ENCODE measurements at places on chromosomes 7 and 10. TPM values are rescaled to one million over a fixed set of nuclear protein-coding genes. Genes with fewer than 3 reads are reported as not detected.

The LMOD2 gene
- total RNA-seq, result not detected

The DNAJB6 gene
- 108 TPM for total RNA-seq

The CEP55 gene
- 64.5 TPM for total RNA-seq

The GRM3 gene
- total RNA-seq, result not detected

GRCh38 chr7:76372984-76373833 lies 14.4 kb upstream of the YWHAG start:
- H3K4me3 ChIP-seq, result no peak overlapping the region
- H3K4me1 ChIP-seq, result peaks cover 12% of the 10 kb centered on the region
- peak overlapping the region; percentile 65 for H3K27ac ChIP-seq
- DNase-seq, result no peak

GRCh38 chr10:131513901-131514300 lies 202.4 kb upstream of the TCERG1L start:
- no peak overlapping the region for H3K4me3 ChIP-seq
- H3K27me3 ChIP-seq, result no peaks in the 10 kb centered on the region
- no peaks in the 10 kb centered on the region for H3K36me3 ChIP-seq
- H3K27ac ChIP-seq, result no peak overlapping the region
- no peak for DNase-seq
- no peaks in the 10 kb centered on the region for H3K4me1 ChIP-seq

GRCh38 chr7:39761449-39761848 lies 138.1 kb downstream of the RALA start:
- no peak for DNase-seq
- H3K27ac ChIP-seq, result no peak overlapping the region
- H3K4me3 ChIP-seq, result no peak overlapping the region
- H3K4me1 ChIP-seq, result no peaks in the 10 kb centered on the region

- H3K4me1 ChIP-seq, result no peaks in the 10 kb centered on the region
- no peaks in the 10 kb centered on the region for H3K27me3 ChIP-seq
- no peak overlapping the region for H3K27ac ChIP-seq
- 0 out of 2 replicates have a peak, but pooled peaks cover 1% of the 10 kb centered on the region for H3K36me3 ChIP-seq
- no peak overlapping the region for H3K4me3 ChIP-seq
Observed at GRCh38 chr10:70296406-70296899, 12.6 kb upstream of the NPFFR1 start.

DNA sequence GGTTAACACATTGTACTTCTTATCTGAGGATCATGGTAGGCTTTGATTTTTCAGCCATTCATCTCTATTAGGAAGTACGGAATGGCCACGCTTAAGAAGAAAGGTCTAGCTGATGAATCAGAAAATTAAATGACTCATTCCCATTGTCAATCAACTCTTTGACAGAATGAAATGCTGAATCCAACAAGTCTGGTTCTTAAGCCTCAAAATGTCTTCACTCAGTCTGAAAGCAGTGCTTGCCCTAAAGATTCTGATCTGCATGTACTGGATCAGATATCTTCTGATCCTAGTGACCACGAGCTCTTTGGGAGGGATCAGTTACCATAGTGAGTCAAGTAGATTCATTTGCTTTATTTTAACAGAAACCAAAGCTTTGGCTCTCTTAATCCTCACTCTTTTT lies 5.7 kb upstream of the CELF2 start:
- H3K27ac ChIP-seq, result no peak overlapping the region
- H3K4me3 ChIP-seq, result no peak overlapping the region
- H3K36me3 ChIP-seq, result no peaks in the 10 kb centered on the region
- peaks cover 2% of the 10 kb centered on the region for H3K27me3 ChIP-seq
- no peaks in the 10 kb centered on the region for H3K4me1 ChIP-seq
- no peak for DNase-seq

Measured in Caco-2 (cell line).